Stimulated activated CD4-positive, alpha-beta T cell treated with anti-CD3 and anti-CD28 coated beads, Interleukin-4, amount 100 ng/mL, for 4 hours (primary cell): ENCODE measurements at places on chromosomes 13 and 19.

DNA sequence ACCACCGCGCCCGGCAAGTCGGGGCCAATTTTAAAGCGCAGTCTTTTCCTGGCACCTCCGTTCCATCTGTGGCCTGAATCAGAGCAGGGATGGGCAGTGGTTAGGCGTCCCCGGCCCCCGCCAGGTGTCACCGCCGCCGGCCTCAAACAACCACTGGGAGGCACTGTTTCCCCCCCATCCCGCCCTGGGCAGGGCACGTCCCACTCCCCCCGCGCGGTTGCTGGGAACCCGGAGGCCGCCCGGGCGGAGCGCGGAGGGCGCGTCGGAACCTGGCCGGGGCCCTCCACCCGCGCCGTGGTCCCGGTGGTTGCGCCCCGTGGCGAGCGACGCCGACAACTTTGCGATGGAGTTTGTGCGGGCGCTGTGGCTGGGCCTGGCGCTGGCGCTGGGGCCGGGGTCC, at the start of gene GRIN3B:
Gene GRIN3B, plus strand, starts transcription at position 325 of the 400 bp plus-strand sequence. Its CDS starts 19 bp downstream, at position 344.
- DNase-seq = peak; percentile 53

GRCh38 chr19:518598-519231, 11.4 kb downstream of the TPGS1 start:
- peak; percentile 59 for DNase-seq

DNA sequence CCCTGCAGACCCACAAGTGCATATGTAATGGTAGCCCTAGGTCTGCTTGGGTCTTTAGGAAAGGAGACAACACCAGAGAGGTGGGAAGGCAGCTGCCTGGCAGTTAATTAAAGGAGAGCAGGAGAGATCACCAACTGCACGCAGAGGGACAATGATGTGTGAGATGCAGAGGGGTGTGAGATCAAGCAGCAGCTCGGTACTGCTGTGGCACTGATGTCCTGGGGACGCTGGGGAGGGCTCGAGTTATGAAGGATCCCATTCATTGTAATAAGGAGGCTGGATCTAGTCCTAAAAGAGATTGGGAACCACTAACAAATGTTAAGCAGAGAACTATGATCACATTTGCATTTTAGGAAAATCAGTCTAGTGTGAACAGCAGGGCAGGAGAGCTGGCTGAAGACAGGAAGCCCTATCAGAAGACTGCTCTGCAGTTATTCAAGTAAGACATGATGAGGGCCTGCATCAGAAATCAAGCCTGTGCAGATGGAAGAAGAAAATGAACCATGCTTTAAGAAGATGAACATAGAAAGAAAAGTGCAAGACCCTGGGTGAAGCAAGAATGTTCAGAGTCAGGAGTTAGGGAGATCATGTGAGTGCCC, 80.4 kb downstream of the DLEU7 start:
- DNase-seq = no peak

- no peak for DNase-seq
Measured at GRCh38 chr13:100835695-100836094, 161.1 kb upstream of the TMTC4 start.

GRCh38 chr19:4495471-4495870, 22.8 kb downstream of the PLIN4 start:
- no peak for DNase-seq

DNA sequence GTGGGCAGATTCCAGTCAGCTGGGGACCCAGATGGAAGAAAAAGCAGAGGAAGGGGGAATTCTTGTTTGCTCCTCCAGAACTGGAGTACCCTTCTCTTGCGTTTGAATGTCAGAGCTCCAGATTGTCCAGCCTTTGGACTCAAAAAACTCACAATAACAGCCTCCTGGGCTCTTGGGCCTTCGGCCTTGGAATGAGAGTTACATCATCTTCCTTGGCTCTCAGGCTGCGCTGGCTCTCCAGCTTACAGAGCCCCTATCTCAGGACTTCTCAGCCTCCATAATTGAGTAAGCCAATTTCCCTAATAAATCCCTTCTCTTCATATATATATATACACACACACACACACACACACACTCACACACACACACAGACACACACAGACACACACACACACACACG, 1215.7 kb upstream of the SLC10A2 start:
- DNase-seq = no peak

GRCh38 chr19:31338069-31338776, 11.0 kb downstream of the TSHZ3 start:
- DNase-seq = no peak

DNA sequence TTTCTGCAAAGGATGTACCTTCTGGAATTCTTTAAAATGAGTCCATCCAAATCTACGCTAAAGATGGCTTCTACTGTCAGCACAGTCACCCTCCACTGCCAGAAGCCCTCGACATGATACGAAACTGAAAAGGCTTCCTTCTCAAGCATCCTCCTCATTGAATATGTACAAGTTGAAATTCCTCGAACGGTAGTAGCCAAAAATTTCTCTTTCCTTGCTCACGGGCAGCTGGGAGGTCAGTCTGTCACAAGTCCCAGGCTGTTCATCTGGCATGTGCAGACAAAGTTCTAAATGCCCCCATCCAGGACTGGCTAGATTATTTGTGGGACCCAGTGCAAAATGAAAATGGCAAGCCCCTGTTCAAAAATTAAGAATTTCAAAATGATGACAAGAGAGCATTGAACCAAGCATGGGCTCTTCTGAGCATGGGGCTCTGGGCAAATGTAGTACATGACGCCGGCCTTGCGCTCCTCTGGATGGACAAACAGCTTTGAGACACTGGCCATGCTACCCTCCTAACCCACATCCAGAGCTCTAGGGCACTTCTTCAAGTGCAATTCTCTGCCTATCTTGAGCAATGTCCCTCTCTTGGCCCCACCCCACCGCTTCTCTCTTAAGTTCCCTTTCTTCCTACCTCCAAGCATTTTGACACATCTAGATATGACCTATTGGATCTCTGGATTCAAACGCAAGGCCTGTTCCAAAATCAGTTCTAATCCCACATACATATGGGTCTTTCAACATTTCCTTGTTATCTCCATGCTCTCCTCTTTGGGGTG, 78.9 kb upstream of the FLT1 start:
- DNase-seq = no peak

DNA sequence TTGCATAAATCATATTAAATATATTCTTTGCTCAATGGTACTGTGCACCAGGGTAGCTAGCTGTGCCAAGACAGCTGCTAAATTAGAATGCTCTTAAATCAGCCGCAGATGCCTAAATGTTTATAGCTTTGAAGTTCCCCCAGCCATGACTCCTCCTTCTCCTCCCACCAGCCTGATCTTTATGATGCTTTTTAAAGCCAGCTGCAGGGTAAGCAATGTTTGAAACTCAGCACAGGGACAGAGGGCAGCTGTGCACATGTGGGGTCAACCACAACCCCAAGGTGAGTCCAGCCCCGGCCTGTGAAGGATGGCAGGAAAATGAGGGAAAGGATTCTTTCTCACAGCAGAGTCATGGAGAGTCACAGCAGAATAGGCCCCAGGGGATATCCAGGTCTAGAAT, 635.7 kb downstream of the UQCRFS1 start:
- no peak for DNase-seq
